Bronchial epithelial cell (primary cell): ENCODE measurements at places on chromosomes 16 and 17. TPM values are rescaled to one million over a fixed set of nuclear protein-coding genes. Genes with fewer than 3 reads are reported as not detected.

The CAMKK1 gene
- 2.7 and 3.4 TPM in 2 replicates for total RNA-seq

The WBP2 gene
- 17.9 and 20.2 TPM in 2 replicates for total RNA-seq

The KRT15 gene
- total RNA-seq: 67.9 and 71.8 TPM in 2 replicates

The PHOSPHO1 gene
- not detected in 2 replicates for total RNA-seq

The NQO1 gene
- total RNA-seq: 93.2 and 107 TPM in 2 replicates

- no peak for DNase-seq
These were observed 2.8 kb upstream of the TNFRSF13B start for GRCh38 chr17:16974569-16975276.

DNA sequence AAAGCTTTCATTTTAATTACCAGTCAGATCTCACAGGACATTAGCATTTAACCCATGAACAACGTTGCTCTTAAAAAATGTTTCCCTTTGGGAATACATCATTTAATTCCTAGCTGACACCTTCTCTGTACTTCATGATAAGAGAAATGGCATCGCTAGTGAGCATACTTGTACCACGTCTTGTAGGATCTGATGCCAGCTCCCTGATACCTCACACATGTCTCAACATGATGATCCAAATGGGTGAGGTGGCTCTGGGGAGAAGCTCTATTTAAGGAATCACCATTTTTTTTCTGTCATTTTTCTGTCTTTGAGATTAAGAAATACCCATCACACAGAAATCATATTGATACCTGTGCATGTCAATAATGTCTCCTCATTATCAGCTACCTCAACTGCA lies 772.1 kb upstream of the CA10 start:
- DNase-seq: no peak

DNA sequence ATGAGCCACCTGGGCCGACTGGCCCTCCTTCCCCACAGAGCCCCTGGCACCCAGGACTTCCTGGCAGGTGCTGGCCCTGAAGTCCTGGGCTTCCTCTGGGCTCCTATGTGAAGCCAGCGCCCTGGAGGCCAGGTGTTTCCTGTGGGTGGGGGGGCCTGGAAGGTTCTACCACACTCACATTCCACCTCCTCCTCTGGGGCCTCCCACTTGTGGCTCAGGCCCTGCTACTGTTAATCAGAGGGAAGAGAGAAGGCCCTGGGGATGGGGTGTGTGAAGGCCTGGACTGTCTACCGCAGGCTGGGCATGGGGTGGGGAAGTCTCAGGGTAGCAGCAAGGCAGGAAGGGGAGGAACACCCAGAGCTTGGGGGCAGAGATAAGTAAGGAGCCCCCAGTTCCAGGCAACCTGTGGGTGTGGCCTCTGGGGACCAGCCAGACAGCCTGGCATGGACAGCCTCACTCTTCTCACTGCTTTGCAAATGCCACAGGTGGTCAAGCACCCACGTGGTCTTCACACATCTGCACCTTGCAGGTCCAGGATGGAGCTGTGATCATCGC lies 111.9 kb upstream of the TNRC6C start:
- no peak for DNase-seq

DNA sequence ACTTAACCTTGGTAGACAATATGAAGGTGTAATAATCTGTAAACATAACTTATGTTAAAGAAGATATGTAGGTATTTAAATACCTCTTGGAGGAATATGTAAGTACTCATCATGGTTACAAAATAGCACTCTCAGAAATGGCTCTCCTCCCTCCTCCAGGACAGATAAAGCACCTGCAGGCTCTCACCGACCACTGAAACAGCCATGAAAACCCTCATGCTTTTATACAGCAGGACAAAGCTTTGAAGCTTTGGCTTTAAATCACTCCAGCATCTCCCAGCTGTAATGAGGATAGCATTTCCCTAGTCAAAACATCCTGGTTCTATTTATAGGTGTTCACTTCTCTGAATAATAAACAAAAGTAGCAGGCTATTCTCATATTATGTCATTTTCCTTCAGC lies 69.1 kb upstream of the PMFBP1 start:
- DNase-seq: no peak

- peak; percentile 69 for DNase-seq
These were observed 402.8 kb upstream of the SALL1 start for GRCh38 chr16:51553910-51554309.

GRCh38 chr17:58829172-58829637 lies 73.6 kb downstream of the PPM1E start:
- DNase-seq: no peak

DNA sequence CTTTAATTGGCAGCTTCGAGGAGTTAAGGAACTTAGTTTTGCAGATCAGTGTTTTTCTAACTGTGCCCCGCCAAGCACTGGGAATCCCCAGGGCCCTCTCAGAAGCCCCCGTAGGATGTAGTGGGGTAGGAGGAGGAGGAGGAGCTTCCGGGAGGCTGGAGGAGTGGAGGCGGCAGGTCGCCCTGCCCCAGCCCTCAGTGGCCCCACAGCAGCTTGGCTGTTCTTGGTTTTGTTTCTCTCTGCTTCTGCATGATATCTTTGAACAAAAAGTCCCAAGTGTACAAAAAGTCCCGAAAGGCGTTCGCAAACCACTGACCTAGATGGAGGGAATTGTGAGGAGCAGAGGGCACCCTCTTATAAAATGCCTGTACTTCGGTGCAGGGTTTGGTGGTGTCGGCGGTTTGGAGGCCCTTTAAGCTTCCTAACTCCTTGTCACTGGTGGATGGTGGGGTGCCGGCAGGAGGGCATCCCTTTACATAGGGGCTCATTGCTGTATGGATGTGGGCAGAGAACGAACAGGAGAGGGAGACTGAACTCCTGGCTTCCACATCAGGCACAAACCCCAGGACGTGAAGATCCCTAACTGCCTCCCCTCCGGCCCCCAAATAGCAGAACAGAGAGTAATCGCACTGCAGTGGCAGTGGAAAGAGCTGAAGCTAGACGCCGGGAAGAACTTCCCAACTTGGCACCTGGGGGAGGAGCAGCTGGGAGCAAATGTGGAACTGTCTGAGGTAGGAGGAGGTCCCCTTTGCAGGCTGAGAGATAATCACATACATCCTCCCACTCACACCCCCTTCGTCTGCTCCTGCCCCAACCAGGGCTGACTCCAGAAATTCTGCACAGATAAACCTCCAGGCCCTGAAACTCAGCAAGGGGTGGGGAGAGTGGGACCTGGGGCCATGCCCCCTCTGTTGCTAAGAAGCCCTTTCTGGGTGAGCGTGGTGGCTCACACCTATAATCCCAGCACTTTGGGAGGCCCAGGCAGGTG lies 20.1 kb downstream of the EPOP start:
- no peak for DNase-seq

GRCh38 chr17:57567251-57567650 lies 177.8 kb downstream of the CCDC182 start:
- DNase-seq: no peak
